Natural killer cell treated with Interleukin-12 subunit alpha and Interleukin-12 subunit beta and Interleukin-15 and Interleukin-18, amount 100 ng/mL, for 72 hours (primary cell): ENCODE measurements at places on chromosomes 2 and 18. TPM values are rescaled to one million over a fixed set of nuclear protein-coding genes. Genes with fewer than 3 reads are reported as not detected.

GRCh38 chr18:23924813-23925212 is 89.7 kb upstream of the TTC39C start:
- no peak overlapping the region for H3K4me3 ChIP-seq
- H3K4me1 ChIP-seq = peaks cover 15% of the 10 kb centered on the region
- H3K27me3 ChIP-seq = peaks cover 10% of the 10 kb centered on the region
- DNase-seq = no peak
- H3K36me3 ChIP-seq = no peaks in the 10 kb centered on the region
- H3K27ac ChIP-seq = no peak overlapping the region

The REG1A gene
- total RNA-seq = not detected

GRCh38 chr18:7117390-7118355 is at the start of gene LAMA1:
Gene LAMA1 (minus strand): TSS chr18:7117797. CDS start chr18:7117720, 77 bp downstream.
- peaks cover 12% of the 10 kb centered on the region for H3K36me3 ChIP-seq
- peaks cover 7% of the 10 kb centered on the region for H3K4me1 ChIP-seq
- peak within 1 kb of the TSS; percentile 32 for H3K4me3 ChIP-seq
- peaks cover 26% of the 10 kb centered on the region for H3K27me3 ChIP-seq
- DNase-seq = no peak

The MOGAT1 gene
- not detected for total RNA-seq

The ALKAL2 gene
- total RNA-seq = 1.1 TPM

DNA sequence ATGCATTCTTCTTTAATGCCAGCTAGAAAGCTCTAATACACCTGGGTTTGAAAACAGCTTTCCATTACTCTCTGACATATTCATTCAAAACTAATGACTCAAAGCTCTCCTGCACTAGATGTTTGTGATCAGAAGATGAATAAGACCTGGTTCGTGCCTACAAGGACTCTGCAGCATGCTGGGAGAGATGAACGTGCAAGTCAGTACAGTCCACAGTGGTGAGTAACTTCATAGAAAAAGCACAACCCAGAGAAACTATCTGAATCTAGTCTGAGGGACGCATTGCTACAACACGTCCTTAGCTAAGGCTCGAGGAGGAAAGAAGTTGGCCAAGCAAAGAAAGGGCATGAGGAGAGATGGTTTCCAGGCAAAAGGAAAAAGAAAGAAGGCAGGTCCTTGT is 234.3 kb downstream of the OSR1 start:
- no peaks in the 10 kb centered on the region for H3K27me3 ChIP-seq
- H3K4me1 ChIP-seq = no peaks in the 10 kb centered on the region
- H3K36me3 ChIP-seq = no peaks in the 10 kb centered on the region
- no peak for DNase-seq
- no peak overlapping the region for H3K27ac ChIP-seq

- no peak overlapping the region for H3K4me3 ChIP-seq
- H3K36me3 ChIP-seq = no peaks in the 10 kb centered on the region
- DNase-seq = no peak
- H3K27me3 ChIP-seq = peaks cover 3% of the 10 kb centered on the region
- H3K27ac ChIP-seq = no peak overlapping the region
These were observed 40.3 kb downstream of the DAPL1 start for GRCh38 chr2:158835431-158835830.

- DNase-seq = no peak
- no peak overlapping the region for H3K27ac ChIP-seq
- no peaks in the 10 kb centered on the region for H3K36me3 ChIP-seq
- H3K27me3 ChIP-seq = peaks cover 15% of the 10 kb centered on the region
These were observed 370.6 kb downstream of the HRH4 start for GRCh38 chr18:24831081-24831480.

The SERPINB3 gene
- not detected for total RNA-seq

GRCh38 chr18:3593381-3593903 is 143.5 kb downstream of the TGIF1 start:
- no peaks in the 10 kb centered on the region for H3K36me3 ChIP-seq
- peak overlapping the region; percentile 95 for H3K27ac ChIP-seq
- H3K27me3 ChIP-seq = no peaks in the 10 kb centered on the region
